ENCODE measurements at places on chromosomes 6 and 20.

DNA sequence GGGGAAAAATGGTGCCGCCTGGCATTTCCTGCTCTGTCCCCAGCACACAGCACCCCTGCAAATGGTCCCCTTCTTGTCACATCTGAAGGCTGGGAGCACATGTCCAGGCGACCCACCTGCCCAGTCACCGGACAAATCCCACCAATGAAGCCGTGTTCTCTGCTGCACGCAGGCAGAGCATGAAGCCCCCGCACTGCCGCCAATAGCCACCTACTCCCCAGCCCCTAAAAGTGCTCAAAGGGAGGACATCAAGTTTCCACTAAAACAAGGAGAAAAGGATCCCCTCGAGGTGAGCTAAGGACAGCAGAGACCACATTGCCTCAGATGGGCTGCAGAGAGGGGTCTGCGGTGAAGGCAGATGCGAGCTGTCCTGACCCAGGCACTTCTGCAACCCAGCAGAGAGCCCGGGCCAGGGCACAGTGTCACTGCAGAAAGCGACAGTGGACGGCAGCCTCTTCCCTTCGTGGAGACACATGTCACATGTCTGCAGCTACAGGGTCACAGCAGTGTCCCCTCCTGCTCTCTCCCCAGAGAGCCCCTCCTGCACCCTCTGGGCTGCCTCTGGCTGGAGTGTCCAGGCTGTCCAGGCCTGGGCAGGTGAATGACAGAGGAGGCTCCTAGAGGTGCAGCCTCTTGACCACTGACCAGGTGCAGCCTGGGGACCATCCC lies 221.5 kb downstream of the PREX1 start:
- no peak for DNase-seq

GRCh38 chr6:23055523-23055922 lies 486.2 kb downstream of the HDGFL1 start:
- no peak for DNase-seq

DNA sequence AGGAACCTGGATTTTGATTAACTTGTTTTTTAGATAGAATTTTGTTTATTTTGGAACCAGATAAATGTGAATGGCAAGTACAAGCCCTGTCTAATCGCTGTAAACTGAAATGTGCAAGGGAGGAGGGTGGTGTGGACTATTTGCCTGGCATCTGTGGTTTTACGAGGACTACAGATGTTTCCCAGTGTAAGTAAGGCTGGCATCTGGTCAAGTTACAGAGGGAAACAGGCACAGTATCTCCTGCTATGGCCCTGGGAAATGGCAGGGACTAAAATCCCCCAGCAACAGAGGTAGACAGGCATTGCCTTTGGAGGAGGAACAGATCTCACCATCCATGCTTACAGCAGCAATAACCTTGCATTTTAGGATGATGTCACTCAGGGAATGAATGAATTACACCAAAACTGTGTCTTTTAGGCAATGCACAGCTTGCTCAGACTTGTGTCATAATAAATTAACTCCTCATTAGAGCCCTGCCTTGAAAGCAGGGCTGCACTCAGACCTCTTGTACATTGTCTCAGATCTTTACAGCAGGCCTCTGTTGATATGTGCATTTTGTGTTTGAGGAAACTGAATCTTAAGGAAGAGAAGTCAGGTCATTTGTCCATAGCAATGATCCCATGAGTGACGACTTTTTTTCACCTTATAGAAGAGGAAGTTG lies 96.2 kb downstream of the TCP11 start:
- peak; percentile 63 for DNase-seq

GRCh38 chr6:139701695-139702094 lies 327.2 kb upstream of the CITED2 start:
- DNase-seq = no peak

- DNase-seq = no peak
Observed at GRCh38 chr6:132731086-132731485, 17.2 kb upstream of the VNN1 start.

All from AG10803 (cell line).